Activated CD8-positive, alpha-beta memory T cell treated with anti-CD3 and anti-CD28 coated beads for 48 hours (primary cell): ENCODE measurements at places on chromosomes 2 and 18.

- no peak for DNase-seq
Observed at GRCh38 chr18:75164479-75164878, 44.5 kb downstream of the PTGR3 start.

DNA sequence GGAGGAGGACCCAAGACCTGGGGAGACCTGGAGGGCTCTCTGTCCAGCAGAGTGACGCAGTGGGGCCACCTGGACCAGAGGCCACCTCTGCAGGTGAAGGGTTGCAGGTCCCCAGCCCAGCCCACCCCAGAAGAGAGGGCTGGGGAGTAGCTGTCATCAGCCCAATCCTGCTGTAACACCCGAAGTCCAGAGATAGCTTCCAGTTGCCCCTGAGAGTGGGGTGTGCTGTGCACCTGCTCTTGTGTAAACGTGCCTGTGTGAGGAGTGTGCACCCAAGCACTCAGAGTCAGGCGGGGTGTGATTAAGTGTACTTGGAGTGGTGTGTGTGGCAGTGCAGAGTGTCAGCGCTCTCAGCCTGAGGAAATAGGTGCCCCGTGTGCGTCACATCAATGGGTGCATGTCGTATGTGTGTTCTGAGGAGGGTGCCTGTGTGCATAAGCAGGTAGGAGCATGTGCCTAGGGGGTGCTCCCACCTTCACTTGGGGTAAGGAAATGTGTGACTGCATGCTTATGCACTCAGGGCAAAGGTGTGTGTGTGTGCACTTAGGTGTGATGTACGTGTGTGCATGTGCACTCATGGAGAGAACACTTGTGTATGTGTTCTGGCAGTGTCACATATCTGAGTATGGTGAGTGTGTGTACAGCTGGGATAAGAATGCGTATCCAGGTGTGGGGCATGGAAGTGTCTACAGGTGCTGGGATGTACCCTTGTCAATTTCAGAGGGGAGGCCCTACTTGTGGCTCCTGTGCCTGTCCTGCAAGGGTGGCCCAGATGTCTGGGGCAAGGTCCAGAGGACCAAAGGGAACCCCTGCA, 672 bp downstream of the ATP6V1B1 start:
- DNase-seq, result no peak

GRCh38 chr2:71662665-71663394, 209.5 kb downstream of the DYSF start:
- no peak for DNase-seq

DNA sequence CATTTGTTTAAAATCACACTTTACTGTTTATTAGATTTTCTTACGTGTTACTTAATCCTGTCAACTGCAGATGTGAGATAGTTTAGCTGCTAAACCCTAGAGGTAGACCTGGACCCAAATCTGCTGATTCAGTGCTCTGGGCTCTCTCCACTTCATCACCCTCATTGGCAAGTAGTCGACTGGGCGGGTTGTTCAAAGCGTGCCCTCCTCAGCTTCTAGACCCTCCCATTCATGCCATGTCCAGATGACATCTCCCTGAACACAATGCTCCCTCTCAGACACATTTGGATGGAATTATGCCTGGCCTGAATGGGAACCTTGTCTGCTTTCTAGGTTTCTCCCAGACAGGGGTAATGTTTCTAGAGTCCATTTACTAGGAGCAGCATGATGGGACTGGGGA, 43.7 kb downstream of the RPIA start:
- DNase-seq, result no peak

- DNase-seq, result no peak
Observed at GRCh38 chr2:98908931-98909316, 27.1 kb downstream of the CRACDL start.

- DNase-seq, result no peak
Observed at GRCh38 chr18:68461481-68462018, 253.4 kb downstream of the TMX3 start.

DNA sequence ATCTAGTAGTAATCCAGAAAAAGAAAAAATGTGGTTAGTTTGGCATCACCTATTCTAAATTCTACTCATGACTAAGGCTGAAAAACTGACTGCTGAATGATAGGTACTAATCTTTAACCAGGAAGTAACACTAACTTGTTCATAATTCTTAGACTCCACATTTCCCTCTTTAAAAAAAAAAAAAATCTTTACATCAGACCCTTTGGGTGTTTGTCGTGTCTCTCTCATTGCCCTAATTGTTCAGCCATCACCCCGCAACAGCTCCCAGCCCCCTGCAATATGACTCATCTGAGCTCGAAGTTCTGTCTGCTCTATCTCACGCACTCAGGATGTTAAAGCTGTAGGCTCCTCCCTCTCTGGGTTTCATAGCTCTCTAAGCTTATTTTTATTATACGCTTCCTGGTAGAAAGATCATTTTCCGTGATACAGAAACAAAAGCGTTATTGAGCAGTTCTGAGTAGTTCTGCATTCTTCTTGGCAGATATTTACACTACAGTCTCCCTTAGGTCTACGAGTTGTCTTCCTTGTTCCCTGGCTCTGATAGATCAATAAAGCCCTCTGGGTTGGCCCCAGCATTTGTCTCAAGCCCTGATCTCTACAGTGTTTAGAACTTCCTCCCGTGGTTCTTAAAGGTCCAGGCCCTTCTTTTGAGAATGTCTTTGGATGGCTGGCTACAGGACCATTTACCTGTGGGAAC, 95.6 kb downstream of the TNFRSF11A start:
- DNase-seq, result no peak
